Bone marrow (tissue), 2 donors: ENCODE measurements at places on chromosomes 2 and 18.

DNA sequence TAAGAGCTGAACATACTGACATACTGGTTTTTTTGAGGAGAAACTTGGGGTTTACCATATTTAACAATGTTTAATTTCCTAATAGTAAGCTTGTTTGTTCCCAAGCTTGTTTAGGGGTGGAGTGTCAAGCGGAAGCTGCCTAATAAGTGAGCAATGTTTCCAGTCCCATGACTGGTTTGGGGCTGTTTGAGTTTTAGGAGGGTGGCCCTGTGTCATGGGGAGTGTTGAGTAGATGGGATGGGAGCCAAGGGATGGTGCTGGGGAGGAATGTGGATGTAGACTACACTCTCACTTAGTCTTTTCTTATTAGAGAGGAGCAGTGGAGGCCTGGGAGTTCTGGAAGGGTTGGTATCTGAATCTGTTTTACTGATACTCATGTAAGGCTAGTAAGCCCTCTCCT lies 128.5 kb downstream of the TANC1 start:
- no peak for DNase-seq

DNA sequence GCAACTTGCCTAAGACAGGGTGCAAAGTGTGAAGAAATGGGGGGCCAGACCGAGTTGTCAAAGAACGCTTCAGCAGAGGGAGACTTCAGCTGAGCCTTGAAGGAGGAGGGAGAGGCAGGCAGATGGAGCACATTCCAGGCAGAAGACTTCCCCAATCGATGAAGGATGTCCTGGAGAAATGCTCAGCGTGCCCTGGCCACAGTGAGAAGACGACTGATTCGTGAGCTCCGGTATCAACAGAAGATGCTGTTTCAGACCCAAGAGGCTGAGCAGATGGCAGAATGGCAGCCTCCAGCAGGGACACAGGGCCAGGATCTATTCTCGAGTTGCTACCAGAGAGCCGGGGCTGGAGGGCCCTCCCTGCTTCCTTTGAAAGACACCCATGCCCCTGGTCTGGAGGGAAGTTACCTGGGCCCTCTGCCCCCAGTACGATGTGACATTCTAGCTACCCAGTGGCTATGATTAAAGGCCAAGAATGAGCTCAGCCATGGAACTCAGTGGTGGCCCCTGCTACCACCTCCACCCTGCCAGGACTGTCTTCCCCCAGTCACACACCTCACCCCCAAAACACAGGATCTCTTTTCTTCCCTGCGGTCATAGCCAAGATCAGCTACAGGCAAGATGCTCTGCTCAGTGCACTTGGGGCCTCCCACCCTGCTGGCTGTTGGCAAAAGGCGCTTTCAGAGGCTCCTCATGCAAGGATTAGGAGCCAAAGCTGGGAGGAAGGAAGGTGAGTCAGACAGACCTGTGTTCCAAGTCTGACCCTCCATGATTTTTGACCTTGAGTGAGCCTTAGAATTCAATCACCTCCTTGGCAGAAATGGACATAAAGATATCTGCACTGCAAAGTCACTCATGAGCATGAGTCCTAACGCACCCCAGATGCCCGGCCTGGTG lies 84.3 kb downstream of the TFCP2L1 start:
- no peak for DNase-seq

DNA sequence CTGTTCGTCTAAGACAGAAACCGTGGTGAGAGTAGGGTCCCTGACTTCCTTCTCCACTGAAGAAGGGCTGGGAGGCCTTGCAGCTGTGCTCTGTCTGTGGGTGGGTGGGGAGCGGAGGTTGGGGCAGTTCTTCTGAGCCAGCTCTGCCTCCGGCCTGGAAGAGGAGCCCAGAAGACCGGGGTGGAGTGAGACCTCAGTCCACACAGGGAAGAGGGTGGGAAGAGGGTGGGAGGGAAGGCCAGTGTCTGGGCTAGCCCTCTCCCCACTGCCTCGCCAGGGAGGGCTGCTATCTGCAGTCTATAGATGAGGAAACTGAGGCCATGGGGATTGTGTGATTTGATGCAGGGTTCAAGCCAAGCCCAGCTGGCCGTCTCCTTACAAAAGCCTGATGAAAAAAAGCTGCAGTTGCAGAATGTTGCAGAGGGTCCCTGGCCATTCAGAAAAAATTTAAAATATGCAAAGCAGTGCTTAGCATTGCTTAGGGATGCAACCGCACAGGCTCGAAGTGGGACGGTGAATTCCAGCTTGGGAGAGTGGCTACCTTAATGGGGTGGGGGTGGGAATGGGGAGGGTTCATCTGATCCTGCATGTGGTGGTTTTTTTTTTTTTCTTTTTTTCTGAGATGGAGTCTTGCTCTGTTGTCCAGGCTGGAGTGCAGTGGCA lies 181.6 kb upstream of the HS6ST1 start:
- DNase-seq, result no peak

GRCh38 chr18:52288403-52289004 lies 51.5 kb upstream of the DCC start:
- DNase-seq, result no peak

DNA sequence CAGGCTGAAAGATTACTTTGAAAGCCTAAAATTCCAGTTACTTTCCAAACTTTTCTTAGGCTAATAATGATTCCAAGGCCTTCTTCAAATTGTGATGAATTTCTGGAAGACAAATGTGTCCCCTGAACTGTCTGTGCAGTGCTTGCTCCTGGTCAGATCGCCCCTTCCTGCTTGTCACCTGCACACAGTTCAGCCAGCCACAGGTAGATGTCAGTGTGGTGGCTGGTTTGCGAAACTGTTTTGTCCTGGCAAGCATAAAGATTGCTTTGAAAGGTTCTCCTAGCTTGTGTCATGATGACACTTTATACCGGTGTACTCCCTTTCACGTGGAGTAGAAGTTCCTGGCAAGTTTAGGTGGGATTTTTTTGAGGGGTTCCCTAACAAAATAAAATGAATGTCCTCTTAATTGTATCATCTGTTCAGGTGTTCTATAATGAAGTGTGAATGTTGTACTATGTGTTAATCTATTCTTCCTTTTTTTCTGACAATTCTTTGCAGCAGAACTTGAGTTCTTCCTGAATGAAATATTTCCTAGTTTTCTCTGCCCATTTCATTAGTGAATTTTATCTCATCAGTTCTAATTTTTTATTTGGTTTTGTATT lies 298.8 kb downstream of the ZNF407 start:
- DNase-seq, result no peak

- no peak for DNase-seq
Measured at GRCh38 chr18:79166702-79167101, 97.5 kb downstream of the ATP9B start.

GRCh38 chr2:142725386-142725785 lies 152.1 kb upstream of the KYNU start:
- DNase-seq, result no peak

- no peak for DNase-seq
Measured at GRCh38 chr2:132368191-132368590, 48.4 kb upstream of the GPR39 start.

GRCh38 chr2:43221763-43222474 lies 4.5 kb downstream of the ZFP36L2 start:
- peak; percentile 77 for DNase-seq
